Spinal cord (tissue), 10 donors: ENCODE measurements at places on chromosomes 3 and 15.

GRCh38 chr3:115553796-115554486, 69.4 kb upstream of the GAP43 start:
- DNase-seq, result no peak

- no peak for DNase-seq
Observed at GRCh38 chr15:80502782-80503181, 98.6 kb downstream of the ARNT2 start.

DNA sequence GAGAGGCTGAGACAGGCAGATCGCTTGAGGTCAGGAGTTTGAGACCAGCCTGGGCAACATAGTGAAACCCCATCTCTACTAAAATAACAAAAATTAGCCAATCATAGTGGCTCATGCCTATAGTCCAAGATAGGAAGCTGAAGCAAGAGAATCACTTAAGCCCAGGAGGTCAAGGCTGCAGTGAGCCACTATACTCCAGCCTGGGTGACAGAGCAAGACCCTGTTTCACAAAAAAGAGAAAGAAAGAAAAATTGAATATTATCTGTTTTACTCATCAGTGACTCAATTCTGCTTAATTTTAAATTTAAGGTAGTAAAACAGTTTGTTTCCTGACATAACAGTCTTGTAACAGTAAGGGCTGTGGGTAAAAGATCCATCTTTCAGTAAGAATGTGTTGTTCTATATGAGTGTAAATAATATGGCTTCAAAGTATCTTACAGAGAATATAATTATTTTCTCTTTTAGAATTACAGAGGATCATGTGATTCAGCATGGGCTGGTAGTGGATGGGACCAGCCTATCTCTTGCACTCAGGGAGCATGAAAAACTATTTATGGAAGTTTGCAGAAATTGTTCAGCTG, 85.8 kb downstream of the ATP11B start:
- no peak for DNase-seq

GRCh38 chr3:145058483-145058882, 1086.9 kb downstream of the DIPK2A start:
- no peak for DNase-seq

- DNase-seq, result no peak
Observed at GRCh38 chr15:96858694-96859093, 528.2 kb downstream of the NR2F2 start.
